ENCODE measurements at places on chromosomes 16 and 17.

DNA sequence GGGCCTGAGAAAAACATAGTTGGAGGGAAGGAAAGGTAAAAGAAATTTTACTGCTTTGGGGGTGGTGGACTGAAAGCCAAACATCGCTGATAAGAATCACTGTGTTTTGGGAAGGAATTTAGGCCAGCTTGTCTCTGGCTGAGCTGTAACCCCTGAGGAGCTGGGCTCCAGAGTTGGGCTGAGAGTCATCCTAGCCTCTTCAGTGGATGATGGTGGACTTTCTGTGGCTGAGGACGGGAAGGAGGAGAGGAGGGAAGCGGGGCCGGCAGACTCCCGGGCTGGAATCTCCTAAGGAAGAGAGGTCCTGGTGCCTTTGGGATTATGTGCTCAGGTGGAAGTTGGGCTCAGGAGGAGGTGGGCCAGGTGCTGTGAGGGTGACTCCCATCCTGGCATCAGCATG lies 8.6 kb downstream of the WNT9B start:
- no peak for DNase-seq

- no peak for DNase-seq
Observed at GRCh38 chr16:78072275-78072674, 27.2 kb upstream of the WWOX start.

DNA sequence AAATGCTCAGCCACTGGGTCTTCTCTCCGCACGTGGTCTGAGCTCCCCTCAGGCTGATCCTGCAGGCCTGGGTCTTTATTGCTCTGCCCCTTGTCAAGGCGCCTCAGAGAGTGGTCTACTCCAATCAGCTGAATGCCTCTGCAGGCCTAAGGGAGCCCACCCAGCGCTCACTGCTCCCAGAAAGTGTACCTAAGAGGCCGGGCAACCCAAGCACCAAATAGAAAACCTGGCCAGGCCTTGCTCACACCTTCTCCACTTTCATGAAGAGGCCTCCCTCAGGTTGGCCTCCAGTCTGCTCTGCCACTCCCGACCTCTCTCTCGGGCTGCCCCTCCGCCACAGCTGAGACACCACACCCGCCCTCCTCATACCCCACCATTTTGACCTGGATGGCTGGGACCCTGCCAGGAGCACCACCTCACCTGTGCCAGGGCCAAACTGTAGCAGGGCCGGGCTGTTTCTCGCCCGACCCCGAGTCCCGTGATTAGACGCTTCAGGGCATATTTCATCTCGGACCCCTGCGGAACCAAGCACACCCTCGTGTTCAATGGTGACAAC lies 665 bp downstream of the MYBBP1A start:
- DNase-seq, result no peak

DNA sequence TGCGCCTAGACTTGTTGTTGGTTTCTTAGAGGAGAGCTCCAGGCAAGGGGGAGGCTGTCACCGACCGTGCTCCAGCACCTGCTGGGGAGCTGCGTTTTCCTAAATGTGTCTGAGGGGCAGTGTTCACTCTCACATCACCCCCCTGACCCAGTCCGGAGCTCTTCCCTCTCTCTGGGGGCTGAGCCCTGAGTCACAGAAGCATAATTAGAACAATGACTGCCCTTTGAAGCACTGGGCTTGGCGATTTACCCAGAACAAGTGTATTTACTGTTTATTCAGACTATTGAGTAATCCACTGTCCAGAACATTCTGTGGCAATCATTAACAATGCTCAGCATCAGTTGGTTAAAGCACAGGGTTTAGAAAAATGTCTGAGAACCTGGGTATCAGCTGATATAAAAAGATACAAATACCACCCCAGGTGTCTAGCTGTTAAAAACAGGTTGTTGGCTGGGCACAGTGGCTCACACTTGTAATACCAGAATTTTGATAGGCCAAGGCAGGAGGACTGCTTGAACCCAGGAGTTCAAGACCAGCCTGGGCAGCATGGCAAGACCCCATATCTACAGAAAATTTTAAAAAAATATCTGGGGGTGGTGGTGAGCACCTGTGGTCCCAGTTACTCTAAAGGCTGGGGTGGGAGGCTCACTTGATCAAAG lies 8.1 kb downstream of the CES4A start:
- DNase-seq, result no peak

DNA sequence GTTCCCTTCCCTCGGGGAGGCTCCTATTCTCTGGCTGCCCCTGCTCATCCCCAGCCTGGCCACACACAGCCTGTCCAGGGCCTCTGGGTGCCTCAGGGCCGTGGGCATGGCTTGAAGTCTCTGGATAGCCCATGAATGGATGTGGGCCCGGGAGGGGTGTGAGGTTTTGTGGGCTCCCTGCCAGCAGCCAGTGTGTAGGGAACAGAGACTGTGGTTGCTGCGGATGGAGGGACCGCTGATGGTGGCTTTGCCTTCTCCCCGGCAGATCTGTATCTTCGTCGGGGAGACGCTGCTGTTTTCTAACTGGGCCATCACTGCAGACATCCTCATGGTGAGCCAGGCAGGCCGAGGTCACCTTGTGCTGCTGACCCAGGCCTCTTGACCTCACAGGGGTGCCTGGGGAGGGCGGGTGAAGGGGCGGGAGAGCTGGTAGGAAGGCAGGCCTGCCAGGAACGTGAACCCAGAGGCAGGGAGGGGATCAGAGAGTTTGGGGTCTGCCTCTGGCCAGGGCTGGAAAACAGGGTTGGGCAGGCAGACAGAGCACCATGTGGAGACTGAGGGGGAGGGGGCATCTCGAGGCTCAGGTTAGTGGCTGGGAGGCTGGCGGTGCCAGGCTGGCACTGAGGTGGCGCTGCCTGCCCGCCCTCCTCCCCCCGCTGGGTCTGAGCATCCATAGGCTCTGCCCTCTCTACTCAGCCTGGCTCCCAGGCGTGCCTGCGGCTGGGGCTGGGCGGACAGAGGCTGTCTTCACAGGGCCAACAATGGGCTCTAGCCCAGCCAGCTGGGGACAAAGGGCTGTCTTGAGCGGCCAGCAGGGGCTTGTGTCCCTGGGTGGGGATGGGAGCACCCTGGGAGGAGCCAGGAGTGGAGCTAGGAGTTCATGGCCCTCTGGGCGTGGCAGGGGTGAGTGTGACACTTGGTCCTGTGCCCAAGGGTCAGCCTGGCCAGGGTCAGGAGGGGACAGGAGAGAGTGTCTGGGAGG lies 21.4 kb downstream of the MYBBP1A start:
- DNase-seq, result peak; percentile 27

DNA sequence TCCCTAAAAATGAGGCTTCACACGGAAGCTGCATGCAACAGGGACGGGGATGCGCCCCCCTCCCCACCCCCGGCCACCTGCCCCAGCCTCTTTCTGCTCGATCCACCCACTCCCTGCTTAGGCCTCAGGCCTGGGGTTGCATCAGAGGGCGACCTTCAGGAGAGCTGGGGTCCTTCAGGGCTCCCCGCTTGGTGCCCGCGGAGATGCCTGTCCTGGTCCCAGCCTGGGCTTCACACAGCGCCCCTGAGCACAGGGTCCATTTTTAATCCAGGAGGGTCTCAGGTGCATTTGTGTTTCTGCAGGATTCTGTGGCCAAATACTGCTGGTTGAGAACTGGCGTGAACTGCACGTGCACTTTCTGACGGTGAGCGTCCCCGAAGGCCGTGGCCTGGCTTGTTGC lies 7.4 kb upstream of the APRT start:
- no peak for DNase-seq

DNA sequence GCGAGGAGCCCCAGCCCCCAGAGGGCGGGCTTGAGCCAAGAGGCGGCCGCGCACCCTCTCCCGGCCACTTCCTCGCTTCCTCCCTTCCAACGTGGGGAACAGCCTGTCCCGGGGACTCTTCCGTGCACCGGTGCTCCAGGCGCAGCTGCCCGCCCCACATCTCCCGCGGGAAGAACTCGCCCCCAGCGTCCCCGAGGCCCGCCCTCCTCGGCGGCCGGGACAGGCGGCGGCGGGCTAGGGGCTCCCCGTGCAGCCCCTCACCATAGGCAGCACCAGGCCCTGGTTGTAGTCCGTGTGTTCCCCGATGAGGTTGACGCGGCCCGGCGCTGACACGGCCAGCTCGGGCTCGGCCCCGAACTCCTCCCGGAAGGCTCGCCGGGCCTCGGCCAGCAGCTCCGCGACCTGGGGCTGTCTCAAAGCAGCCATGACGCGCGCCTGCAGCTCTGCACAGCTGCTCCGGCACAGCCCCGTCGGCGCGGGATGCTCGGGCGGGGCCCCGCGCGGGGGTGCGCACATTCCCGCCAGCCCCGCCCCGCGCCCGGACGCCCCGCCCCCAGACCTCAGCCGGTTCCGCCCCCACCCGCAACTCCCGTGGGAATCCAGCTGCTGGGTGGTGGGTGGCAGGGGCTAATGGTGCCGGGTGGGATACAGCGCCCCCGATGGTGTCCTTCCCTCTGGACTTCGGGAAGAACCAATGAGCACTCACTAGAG lies at the start of gene GALK1:
Gene GALK1 (minus strand): TSS at position 482 of the 711 bp plus-strand sequence. CDS start 56 bp downstream, at position 426.
- peak; percentile 90 for DNase-seq

DNA sequence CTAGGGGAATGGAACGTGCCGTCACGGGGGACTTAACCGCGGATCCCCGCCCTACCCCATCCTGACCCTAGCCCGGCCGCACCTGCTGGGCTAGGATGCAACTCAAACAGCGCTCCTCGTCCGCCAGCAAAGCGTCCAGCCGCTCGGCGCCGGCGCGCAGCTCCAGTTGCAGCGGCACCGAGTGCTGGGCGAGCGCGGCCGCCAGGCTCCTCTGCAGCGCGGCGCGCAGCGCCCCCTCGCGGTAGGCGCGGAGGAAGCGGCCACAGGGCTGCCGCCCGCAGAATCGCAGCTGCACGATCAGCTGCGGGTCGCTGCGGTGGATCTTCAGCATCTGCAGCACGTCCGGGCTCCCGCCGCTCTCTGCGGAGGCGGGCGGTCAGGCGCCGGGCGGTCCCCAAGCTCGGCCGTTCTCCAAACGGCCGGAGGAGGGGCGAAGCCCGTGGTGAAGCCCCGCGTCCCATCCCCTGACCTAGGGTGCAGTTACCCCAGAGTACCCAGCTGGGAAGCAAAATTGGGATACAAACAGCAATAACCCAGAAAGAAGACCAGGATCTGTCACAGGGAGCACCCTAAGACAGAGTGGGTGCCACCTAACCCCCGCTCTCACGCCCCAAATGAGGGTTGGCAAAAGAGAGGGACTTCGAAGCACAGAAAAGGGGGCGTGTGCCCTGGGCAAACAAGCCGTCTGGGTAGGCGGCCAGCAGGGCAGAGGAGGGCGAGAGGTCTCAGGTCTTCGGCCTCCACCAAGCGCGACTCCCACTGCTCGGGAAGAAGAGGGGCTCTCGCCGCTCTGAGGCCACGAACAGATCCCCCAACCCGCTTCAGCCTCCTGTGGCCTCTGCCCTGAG lies 4.2 kb downstream of the TRADD start:
- DNase-seq, result peak; percentile 82

DNA sequence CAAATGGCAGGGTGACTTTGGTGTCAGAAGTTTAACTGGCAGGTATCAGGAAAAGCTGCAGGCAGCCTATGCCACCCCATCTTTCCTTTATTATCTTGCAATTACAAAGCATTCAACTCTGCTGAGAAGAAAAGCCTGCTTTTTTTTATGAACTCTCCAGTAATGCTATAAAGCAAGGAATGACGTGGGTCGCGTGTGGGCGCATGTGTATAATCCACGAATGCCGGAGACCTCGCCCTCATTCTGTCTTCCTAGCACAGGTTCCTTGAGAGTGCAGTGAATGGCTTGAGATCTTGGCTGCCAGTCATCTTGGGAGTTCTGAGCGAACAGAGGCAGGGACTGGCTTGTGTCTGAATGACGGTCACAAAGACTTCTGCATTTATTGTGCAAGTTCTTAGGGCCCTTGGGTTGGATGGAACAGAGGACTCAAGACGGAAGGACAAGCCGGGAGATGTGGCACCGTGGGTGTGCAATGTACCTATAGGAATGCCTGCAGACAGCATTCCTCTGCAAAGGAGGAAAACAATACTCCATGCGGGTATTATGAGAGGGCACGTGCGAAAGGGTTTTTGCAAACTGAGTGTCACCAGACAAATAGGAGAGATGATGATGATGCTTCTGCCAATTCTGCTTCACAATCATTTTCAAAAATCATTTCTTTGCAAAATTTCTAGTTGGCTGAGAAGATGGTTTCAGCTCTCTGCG lies 96.1 kb upstream of the ELAC2 start:
- DNase-seq, result no peak

DNA sequence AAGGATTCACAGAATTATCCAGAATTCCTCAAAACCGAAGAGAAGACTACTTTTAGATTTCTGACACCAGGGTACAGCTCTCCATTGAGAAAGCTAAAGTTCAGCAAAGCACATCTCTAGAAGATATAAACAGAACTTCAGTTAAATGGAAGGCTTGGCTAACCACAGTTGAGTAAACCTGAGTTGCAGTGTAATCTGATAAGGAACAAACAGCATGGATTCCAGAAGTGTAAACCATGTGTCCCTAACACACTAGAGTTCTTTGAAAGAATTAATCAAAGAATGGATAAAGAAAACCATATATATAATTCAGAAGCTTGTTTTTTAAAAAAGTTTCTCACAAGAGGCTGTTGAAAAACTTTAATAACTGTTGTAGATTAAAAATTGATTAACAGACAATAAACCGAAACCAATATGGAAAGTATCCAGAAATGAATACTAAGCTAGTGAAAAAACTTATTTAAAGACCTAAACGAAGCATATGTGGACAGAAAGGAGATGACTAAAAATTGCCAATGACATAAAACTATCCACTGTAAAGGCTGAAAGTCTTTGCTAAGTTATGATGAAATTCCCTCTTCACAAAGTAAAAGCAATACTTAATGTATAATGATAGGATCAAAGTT lies 4.3 kb downstream of the RNF43 start:
- DNase-seq, result no peak

DNA sequence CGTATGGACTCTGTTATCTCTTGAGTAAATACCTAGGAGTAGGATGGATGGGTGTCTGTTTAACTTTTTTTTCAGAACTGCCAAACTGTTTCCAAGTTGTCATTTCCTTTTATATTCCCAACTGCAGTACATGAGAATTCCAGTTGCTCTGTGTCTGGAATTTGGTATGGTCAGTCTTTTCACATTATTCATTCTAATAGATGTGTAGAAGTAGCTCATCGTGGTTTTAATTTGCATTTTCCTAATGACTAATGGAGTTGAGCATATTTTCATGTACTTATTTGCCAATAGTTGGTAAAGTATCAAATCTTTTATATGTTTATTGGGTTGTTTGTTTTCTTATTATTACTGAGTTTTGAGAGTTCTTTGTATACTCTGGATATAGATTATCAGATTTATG lies 27.0 kb downstream of the MRTFB start:
- no peak for DNase-seq

- no peak for DNase-seq
Observed at GRCh38 chr16:30131869-30132475, 9.0 kb upstream of the MAPK3 start.

GRCh38 chr17:14203388-14203787 lies 33.3 kb downstream of the CDRT15 start:
- DNase-seq, result no peak

GRCh38 chr17:21214777-21215541 lies 998 bp upstream of the TMEM11 start:
- no peak for DNase-seq

DNA sequence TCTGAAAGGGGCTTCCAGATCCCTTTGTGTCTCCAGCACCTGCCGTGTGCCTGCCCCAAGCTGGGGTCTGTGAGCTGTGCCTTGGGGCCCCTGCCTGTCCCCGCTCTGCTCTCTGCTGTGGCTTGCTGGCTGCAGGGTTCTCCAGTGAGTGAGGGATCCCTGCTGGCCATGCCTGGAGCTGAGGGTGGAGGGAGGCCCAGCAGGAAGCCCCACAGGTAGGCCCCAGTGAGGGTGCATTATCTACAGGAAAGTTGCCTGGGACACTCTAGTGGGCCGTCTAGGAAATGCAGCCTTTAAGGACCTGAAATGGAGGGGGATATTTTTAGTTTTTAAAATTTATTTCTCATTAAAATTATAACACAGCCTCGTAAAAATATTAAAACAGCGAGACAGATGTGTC lies 50.9 kb downstream of the JPH3 start:
- peak; percentile 53 for DNase-seq
